Metanephros (tissue), 2 donors: ENCODE measurements at places on chromosomes 11 and 22. TPM values are rescaled to one million over a fixed set of nuclear protein-coding genes. Genes with fewer than 3 reads are reported as not detected.

The SYT9 gene
- total RNA-seq = 5.1 TPM

The C11orf65 gene
- 0.64 TPM for total RNA-seq

The MS4A12 gene
- total RNA-seq = not detected

The LRFN4 gene
- 23.4 TPM for total RNA-seq

The OR51E2 gene
- 0.23 TPM for total RNA-seq

The TMEM121B gene
- 0.93 TPM for total RNA-seq

The TRPC6 gene
- 12.7 TPM for total RNA-seq

The WBP2NL gene
- 7.7 TPM for total RNA-seq

The OR9Q2 gene
- total RNA-seq = not detected

The TSSK2 gene
- total RNA-seq = not detected

The MRGPRX3 gene
- total RNA-seq = not detected

The STK33 gene
- 10.7 TPM for total RNA-seq

The HBG2 gene
- 14,762 TPM for total RNA-seq

The BMAL1 gene
- 14.0 TPM for total RNA-seq

The LSP1 gene
- 23.6 TPM for total RNA-seq
